ENCODE measurements at places on chromosomes 4 and X. TPM values are rescaled to one million over a fixed set of nuclear protein-coding genes. Genes with fewer than 3 reads are reported as not detected.

- DNase-seq = no peak
These were observed 100.1 kb upstream of the VCX3B start for GRCh38 chrX:8364369-8365141.

GRCh38 chrX:109943092-109943739, 59.7 kb upstream of the TMEM164 start:
- DNase-seq = no peak

GRCh38 chr4:128359422-128359821, 71.8 kb upstream of the PGRMC2 start:
- DNase-seq = no peak

DNA sequence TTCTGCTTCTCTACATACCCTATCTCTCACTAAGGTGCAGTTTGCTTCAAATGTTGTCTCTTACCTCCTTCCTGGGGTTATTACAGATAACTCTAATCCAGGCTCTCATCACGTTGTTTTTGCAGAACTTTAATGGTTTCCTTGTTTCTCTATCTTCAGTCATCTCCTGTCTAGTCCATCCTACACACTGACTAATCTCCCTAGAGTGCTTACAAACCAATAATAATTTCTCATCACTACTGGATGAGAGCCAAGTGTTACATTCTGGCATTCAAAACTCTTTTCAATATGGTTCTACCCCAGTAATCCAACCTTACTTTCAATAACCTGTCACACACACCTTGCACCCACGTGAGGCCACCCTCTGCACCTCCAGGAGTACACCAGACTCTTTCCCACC, 86.1 kb downstream of the SYNPO2 start:
- no peak for DNase-seq

DNA sequence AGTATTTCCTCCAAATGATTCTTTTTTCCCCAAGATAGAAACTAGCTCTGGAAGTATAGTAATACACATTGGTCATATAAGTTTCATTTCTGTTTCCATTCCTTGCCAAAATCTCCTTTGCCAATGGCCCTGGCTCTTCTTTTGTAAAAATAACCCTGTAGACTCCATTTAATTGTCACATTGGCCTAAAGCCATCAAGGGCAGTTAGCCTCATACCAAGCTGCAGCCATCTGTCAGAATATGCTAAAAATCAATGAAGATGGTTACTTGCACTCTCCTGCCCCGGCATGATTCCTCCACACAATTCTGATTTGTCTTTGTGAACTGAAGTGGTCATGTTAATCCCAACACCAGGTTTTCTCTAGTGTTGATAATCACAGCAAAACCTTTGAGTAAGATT, 380.5 kb downstream of the SH2D1A start:
- DNase-seq = no peak

DNA sequence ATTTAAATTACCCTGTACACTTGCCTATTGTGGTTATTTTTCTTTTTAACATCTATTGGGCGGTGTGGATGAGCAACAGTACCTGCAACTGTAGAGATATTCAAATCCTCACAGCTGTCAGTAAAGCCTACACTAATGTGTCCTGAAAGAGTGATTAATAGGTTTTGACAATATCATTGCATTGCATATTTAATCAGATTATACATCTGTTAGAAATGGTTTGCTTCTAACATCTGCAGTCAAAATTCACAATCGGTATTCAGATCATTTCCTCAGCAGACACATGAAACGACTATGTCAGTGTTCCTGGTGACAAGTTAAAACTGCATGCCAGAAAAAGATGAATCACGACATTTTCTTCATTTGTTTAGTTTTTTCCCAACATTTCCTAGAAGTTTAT, 254.6 kb upstream of the EPHA5 start:
- DNase-seq = no peak

DNA sequence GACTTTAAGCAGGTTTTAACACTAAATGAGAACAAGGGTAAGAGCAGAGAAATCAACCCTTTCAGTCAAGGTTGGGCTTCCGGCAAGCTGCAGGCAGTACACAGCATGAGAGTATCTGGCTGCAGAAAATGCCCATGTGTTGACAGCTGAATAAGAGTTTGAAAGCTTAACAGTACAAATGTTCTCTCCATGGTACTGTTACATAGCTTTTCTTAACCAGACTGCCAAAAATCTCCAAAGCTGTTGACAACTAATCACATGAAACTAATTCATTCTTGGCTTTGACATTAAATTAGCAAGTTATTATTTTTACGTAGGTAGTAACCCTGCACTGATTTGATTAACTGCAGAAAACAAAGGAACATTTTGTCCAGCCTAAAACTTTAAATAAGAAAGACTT, 153.5 kb downstream of the SLC10A7 start:
- DNase-seq = no peak

DNA sequence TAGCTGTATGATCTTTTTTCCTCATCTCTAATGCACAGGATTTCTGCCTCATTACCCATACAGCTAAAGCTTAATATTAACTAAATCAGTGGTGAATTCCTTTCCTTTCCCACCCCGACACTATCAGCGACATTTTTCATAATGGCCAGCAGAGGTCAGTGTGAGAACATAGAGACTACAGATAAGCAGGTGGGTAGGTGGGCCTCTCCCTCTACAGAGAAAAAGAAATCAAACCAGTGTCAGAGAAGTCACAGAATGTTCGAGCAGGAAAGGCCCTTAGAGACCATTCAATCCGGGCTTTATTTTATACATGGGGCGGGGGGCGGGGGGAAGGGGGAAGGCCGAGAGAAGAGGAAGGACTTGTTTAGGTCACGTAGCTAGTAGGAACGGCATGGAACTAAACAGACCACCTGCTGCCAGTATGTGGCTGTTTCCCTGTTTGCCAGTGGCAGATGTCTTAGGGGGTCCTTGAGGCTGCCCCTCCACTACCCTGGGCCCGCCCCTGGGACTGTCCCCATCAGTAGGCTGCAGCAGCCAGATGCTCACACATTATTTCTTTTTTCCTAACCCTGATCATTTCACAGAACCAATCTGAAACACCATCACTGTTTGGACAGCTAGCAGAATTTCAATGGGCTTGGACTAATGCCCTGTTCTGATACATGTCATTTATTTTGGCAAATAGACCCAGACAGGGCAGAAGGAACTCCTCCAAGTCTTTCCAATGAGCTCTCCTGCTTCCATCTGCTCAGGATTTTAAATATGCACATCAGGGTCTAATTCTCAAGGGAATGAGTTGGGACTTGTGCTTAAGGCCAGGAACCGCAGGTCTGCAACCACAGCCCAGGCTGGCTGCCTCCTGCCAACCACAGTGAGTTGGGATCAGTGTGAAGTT, 133.4 kb downstream of the ATG4A start:
- DNase-seq = peak; percentile 59

- no peak for DNase-seq
These were observed 253.5 kb upstream of the GATB start for GRCh38 chr4:152014280-152014679.

- DNase-seq = no peak
These were observed 31.4 kb upstream of the NFKB1 start for GRCh38 chr4:102469806-102470205.

Gene ARX
- polyA plus RNA-seq = not detected

Gene SCML1
- 24.4 TPM for polyA plus RNA-seq

Gene AREG
- 0.31 TPM for polyA plus RNA-seq

Gene TMEM271
- 0.05 TPM for polyA plus RNA-seq

Gene HUWE1
- 134 TPM for polyA plus RNA-seq

Gene RAB40A
- polyA plus RNA-seq = 2.7 TPM

Gene FSTL5
- polyA plus RNA-seq = 2.9 TPM

Gene S100G
- polyA plus RNA-seq = not detected

Gene SMIM43
- polyA plus RNA-seq = 1.4 TPM
